Mesothelial cell of epicardium (in vitro differentiated cells): ENCODE measurements at places on chromosomes 12 and 14.

- DNase-seq, result no peak
These were observed 22.4 kb downstream of the SLC7A8 start for GRCh38 chr14:23160924-23161522.

DNA sequence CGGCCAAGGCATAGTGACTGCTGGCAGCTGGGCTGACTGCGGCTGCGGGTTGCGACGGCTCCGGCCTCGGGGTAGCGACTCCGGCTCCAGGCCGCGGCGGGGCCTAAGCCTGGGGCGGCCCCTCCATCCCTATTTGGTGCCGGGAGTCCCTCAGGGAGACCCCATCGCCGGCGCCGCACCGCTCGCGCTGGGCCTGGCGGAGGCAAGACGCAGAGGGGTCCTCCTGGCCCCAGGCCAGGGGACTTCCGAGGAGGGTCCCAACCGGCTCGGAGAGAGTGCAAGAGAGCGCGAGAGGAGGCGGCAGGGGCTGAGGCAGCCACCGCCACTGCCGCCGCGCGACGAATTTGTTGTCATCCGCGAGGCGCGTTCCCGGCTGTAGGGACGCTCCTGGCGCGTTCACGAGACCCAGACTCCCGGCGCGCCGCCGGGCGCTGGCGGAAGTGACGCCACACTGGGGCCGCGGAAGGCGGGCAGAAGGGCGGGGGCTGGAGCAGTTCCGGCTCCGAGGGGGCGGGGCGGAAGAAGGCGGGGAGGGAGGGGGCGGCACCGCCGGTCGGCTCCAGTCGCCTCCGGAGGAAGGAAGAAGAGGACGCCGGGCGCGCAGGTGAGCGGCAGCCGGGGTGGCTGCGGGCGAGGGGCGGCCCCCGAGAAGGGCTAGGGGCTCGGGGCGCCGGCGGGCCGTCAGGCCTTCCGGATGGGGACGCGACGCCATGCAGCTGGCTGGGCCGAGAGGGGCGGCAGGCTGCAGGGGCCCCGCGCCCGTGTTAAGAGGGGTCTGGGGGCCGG is at the start of the genes ATG2B and GSKIP:
ATG2B (minus strand) TSS at position 377 of the 786 bp plus-strand sequence; CDS start at position 12, 365 bp downstream.
GSKIP (plus strand) TSS at position 562 of the 786 bp plus-strand sequence. CDS start 18,722 bp downstream, outside the sequence.
- peak; percentile 96 for DNase-seq

GRCh38 chr14:58628406-58628805 is 9.4 kb upstream of the DACT1 start:
- no peak for DNase-seq

DNA sequence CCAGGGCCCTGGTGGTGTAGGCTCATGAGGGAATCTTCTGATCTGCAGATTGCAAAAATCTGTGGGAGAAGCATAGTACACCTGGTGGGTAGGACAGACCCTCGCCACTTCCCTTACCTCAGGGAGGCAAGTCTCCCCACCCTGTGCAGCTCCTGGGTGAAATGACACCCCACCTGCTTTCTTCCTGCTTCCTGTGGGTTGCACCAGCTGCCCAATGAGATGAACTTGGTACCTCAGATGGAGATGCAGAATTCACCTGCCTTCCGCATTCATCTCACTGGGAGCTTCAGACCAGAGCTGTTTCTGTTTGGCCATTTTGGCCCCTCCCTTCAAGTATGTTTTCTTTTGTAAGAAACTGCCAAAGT is 4.7 kb downstream of the CLEC2D start:
- no peak for DNase-seq

DNA sequence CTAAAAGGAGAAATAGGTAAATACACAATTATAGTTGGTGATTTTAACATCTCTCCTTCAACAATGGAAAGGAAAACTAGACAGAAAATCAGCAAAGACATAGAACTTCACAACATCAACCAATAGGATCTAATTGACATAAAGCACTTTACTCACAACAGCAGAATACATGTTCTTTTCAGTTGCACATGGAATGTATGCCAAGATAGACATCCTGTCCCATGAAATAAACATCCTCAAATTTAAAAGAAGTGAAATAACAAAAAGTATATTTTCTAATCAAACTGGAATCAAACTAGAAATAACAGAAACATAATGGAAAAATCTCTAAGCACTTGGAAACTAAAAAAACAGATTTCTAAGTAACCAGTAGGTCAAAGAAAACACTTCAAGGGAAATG is 296.2 kb upstream of the RGS6 start:
- no peak for DNase-seq

DNA sequence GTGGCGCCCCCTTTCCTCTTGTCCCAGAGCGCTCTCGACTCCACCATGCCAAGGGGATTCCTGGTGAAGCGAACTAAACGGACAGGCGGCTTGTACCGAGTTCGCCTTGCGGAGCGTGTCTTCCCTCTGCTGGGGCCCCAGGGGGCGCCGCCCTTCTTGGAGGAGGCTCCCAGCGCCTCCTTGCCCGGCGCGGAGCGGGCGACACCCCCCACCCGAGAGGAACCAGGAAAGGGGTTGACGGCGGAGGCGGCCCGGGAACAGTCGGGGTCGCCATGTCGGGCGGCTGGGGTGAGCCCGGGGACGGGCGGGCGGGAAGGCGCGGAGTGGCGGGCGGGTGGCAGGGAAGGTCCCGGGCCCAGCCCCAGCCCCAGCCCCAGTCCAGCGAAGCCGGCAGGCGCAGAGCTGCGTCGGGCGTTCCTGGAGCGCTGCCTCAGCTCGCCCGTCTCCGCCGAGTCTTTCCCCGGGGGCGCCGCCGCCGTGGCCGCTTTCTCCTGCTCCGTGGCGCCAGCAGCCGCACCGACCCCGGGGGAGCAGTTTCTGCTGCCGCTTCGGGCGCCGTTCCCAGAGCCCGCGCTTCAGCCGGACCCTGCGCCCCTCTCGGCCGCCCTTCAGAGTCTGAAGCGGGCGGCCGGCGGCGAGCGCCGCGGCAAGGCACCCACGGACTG is 376 bp downstream of the INSM2 start:
- no peak for DNase-seq

DNA sequence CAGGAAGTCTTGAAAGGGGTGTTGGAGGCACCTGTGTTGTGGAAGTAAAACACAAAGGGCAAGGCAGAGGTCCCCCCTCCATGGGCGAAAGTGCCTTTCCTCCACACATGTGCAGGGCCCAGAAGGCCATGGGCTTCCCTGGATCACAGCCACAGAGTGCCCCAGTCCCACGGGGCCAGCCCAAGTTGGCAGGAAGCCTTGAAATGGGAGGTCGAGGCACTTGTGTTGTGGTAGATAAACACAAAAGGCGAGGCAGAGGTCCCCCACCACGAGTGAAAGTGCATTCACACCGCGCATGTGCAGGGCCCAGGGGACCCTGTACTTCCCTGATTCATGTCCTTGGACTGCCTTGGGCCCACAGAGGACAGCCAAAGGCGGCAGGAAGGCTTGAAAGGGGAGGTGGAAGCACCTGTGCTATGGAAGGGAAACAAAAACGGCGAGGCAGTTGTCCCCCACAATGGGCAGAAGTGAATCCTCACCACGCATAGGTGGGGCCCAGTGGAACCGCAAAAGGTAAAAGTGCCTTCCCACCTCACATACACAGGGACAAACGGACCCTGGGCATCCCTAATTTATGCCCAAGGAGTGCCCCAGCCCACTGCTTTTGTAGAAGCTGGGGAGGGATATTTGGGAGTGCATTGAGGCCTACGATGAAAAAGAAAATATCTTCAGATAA is 585.4 kb downstream of the ALG10 start:
- DNase-seq, result no peak

DNA sequence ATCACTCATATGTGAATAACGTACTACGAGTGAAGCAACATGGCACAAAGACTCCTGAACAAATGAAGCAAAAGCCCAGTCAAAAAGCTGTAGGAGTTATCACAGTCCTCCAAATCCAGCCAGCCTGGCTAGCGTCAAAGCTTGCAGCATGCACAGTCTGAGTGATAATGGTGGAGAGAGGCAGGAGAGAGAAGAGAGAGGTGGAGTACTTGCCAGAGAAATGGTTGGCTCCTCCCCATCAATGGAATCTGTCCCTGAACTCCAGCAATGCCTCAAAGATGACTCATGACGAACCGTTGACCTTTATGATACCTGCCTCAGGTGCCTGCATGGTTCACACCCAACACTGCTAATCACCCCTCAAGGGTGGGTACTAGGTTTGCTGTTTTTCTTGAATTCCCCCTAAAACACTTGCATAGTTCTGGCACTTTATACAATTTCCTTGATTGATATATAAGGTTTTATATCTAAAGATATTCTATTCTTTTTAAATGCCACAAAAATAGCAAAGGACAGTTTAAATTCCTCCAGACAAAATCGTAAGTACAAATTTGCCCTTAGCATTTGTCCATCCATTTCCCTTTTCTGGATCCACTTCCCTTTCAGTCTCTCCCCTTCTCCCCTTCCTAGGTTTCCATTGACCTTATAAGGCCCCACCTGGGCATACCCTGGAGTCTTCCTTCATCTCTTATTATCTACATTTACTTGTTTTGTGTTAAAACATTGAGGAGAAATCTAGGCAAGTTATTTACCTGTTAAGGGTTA is 10.2 kb downstream of the ARHGDIB start:
- DNase-seq, result no peak

DNA sequence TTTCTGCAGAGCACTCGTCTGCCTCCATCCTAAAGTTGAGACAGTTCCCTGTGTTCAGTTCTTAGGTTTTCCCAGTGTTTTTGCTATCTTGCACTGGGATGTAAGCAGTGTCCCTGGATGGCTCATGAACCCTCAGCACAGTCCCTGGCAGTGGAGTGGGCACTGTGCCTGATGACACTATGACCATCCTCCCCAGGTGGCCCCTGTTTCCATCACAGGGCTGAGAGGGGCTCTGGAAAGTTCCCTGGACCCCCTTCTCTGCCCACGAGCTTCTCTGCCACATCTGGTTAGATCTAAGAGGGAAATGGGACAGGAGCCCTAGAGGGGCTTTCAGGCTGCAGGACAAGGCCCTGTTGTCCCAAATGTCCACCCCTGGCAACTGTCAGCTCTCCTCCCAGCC is 249.8 kb upstream of the SFSWAP start:
- no peak for DNase-seq

- DNase-seq, result no peak
These were observed 98.1 kb downstream of the KLRB1 start for GRCh38 chr12:9509464-9510161.

- DNase-seq, result no peak
These were observed 29.0 kb downstream of the SLC6A12 start for GRCh38 chr12:184811-185575.

DNA sequence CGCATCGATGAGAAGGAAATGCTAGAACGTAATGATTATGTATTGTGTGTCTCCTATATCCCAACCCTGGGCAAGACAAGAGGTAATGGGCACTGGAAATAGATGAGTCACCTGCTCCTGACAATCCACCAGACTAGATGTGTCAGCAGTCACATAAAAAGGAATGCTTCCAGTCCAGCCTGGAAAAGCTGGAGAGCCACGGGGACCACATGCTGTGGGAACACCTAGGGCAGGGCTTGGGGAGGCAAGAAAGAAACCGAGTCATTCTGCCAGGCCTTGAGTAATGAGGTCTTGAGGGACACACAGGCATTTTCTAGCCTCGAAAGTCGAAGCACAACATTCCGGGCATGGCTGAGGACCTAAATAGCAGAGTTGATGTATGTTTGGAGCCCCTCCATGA is 716.7 kb upstream of the TMEM132C start:
- DNase-seq, result no peak

DNA sequence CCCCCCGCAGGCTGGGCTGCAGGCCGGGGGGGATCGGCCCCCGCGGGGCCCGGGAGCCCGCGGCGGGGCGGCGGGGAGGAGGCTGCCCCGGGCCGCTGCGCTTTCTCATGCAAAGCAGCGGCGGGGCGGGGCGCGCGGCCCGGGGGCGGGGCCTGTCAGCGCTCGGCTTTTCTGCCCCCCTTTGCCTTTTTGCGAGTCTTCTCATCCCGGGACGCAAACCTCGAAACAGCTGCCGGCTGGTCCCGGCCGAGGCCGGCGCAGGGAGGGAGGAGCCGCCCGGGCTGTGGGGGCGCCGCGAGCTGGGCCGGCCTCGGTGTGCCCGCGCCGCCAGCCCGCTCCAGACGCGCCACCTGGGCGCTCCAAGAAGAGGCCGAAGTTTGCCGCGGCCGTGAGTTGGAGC is at the start of gene FZD10:
FZD10 (plus strand) TSS at position 198 of the 400 bp plus-strand sequence. CDS start 479 bp downstream, outside the sequence.
- no peak for DNase-seq

DNA sequence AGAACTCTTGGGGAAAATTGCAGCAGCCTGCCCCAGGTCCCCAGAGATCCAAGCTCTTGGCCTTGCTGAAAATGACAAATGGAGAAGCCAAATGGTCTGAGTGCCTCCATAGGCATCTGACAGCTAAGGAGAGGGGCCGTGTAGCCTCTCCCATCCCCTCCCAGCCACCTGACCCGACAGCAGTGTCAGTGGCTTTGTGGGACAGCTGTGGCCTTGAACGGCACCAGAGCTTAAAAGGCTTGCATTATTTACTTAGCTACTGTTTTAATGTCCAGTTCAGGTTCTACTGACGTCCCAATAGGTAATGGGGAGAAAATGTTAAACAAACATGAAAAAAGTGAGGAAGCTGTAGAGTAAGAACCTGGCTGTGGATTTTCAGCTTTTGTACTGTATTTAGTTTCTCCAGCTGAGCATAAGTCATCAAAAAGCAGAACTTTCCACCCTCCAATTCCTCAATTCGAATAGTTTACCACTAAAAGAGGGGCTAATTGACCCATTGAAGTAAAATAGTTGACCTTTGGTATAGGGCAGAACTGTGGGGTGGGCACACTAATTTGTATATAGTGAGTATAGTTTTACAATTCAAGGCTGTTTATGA is 50.0 kb downstream of the FOS start:
- DNase-seq, result no peak
